ENCODE measurements at places on chromosomes 7 and 10.

DNA sequence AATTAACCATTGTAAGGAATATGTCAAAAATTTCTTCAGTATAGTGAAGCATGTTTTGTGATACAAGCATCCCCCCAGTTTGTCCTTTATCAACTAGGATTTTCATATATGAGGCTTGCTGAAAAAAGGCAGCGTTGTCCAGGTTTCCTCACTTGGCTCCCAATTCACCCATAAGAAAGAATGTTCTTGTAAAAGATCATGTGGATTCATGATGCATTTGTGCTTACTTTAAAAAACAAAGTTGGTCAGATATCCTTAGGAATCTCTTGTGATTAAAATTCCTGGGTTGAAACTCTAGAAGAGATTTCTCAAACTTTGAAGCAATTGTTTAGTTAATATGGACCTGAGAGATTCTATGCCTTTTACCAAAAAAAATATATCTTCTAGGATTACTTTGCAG is 181.8 kb downstream of the KIAA1217 start:
- no peak for DNase-seq

DNA sequence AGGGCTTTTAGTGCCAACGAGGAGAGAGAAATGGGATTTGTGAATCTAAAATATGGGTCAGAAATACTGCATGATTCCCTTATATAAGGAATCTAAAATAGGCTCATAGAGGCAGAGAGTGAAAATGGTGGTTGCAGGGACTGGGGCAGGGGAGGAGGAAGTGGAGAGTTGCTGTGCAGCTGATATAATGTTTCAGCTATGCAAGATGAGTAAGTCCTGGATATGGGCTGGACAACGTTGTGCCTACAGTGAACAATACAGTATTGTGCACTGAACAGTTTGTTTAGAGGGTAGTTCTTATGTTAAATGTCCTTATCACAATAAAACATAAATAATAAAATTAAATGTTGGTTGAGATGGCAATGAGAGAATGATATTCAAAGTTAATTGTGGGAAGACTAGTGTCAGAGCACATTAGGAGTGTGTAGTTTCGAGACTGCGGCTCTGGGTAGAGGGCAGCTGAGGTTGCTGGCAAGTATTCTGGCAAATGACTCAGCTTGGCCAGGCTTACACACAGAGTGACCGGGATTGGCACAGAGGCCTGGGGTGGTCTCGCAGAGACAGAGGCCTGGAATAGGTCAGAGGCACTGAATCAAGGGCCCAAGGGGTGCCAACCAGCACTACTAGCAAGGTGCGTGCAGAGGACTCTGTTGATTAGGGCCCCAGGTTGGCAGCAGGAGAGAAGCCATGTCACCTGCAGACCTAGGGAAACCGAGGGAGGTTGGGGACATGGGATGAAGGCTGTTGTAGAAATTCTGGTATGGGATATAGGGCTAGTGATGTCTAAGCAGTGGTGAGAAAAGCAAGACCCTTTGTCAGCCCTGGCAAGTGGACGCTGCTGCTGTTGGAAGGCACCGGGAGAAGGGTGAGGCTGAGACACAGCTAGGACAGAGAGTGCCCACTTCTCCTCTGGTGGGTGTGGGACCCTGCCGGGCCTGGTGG is 2.8 kb upstream of the DEPP1 start:
- peak; percentile 70 for DNase-seq

GRCh38 chr7:111394891-111395290 is 167.4 kb downstream of the IMMP2L start:
- no peak for DNase-seq

DNA sequence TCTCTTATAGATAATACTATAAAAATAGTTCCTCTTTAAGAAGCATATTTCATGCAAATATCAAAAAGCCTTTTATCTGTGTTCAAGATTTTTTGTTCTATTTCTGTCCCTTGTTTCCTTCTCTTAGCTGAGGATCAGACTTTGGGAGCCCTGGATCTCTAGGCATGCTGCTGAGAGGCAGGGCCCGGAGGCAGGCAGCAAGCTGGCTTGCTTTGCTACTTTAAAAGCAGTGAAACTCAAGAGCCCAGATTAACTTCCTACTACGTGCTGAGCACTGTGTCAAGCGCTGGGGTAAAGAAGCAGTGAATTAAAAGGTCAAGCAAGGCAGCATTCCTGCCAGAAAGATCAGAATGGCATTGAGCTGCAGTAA is 31.0 kb upstream of the ARID5B start:
- no peak for DNase-seq

GRCh38 chr10:48240196-48240595 is 34.3 kb downstream of the FRMPD2 start:
- DNase-seq = no peak
